ENCODE measurements at places on chromosomes 7 and 10. TPM values are rescaled to one million over a fixed set of nuclear protein-coding genes. Genes with fewer than 3 reads are reported as not detected.

The WDFY4 gene
- total RNA-seq, result not detected

The GRM3 gene
- total RNA-seq, result not detected

The MEOX2 gene
- under 0.01 TPM for total RNA-seq

The GPR26 gene
- not detected for total RNA-seq

The GRID2IP gene
- total RNA-seq, result not detected

DNA sequence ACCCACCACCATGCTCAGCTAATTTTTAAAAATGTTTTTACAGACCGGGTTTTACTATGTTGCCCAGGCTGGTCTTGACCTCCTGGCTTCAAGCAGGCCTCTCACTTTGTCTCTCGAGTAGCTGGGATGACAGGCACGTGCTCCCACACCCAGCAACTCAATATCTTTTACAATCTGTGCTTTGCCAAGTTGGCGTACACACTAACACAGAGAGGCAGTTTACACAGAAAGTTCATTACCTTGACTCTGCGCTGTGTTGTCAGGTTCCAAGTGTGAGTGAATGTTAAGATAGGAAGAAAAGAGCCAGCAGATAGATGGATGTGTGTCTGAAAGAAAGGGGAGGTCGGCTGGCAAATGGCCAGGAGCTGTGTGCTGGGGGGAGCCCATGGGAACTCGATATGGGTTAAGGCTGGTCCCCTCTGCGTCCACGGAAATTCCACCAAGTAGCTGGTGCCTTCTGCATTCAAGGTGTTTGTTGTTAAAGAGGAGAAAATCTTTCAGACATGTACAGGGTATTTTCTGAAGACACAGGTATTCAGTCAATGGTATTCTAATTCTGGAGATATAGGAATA, 299.8 kb downstream of the CAMK1D start:
- H3K27me3 ChIP-seq, result peaks cover 7% of the 10 kb centered on the region
- no peaks in the 10 kb centered on the region for H3K4me1 ChIP-seq
- no peak overlapping the region for H3K4me3 ChIP-seq
- H3K36me3 ChIP-seq, result no peaks in the 10 kb centered on the region
- no peak for DNase-seq
- H3K27ac ChIP-seq, result no peak overlapping the region

- H3K4me3 ChIP-seq, result no peak overlapping the region
- no peaks in the 10 kb centered on the region for H3K36me3 ChIP-seq
- no peaks in the 10 kb centered on the region for H3K4me1 ChIP-seq
- no peaks in the 10 kb centered on the region for H3K27me3 ChIP-seq
- DNase-seq, result no peak
- H3K27ac ChIP-seq, result no peak overlapping the region
Measured at GRCh38 chr7:148261996-148262688, 328.4 kb upstream of the C7orf33 start.

DNA sequence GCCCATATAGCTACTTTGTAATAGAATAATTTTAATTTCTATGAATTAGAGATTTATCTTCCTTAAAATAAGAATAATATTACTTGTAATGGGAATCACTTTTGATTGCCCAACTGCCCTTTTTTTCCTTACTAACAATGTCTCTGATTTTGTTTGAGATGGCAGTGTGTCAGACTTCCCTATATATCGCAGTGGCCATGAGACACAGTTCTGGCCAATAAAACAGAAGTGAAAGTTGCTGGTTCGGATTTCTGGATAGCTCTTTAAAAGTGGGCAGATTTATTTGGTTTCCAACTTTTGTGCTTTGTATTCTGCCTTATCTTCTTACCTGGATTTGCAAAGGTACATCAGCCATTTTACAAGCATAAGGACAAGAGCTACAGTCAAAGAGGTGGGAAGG, 170.2 kb downstream of the PPP1R17 start:
- no peaks in the 10 kb centered on the region for H3K4me1 ChIP-seq
- no peak overlapping the region for H3K27ac ChIP-seq
- no peaks in the 10 kb centered on the region for H3K36me3 ChIP-seq

DNA sequence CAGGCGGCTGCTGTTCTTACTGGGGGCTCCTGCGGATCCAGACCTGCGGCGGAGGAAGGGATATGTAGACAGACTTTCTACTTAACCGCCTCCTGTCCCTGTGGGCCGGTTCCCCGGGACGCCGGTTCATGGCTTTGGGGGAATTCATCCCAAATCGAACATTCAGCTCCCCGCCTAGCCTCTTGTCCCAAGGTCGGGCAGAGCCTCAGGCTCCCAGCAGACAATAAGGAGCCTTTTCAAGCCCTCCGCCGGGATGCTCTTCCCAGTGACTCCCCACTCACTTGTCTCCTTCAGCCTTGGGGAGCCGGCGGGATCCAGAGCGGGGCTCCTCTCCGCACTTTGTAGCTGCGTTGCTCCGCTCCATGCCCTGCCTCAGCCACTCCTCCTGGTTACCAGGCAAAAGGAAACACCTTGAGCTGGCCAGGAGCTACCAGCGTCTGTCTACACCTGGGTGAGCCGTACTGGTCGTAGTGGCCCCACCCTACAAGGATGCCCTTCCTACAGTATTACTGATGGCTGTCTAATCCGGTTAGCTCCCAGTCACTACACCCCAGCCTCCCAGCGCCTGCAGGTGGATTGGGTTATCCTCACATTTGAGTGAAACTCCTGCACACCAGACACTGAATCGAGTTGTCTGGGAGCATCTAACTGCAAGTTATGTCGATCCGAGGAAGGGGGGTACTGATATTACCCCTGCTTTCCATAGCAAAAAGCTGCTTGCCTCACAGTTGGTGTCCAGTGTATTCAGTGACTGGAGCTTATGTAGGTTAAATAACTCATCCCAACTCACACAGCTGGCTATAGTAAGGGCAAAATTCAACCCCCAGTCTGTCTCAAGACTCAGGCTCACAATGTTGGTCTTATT, at the start of gene C10orf95:
Gene C10orf95 (minus strand): TSS at position 439 of the 865 bp plus-strand sequence. CDS start 450 bp downstream, outside the sequence.
- no peaks in the 10 kb centered on the region for H3K27me3 ChIP-seq
- H3K36me3 ChIP-seq, result no peaks in the 10 kb centered on the region
- no peak for DNase-seq
- H3K4me3 ChIP-seq, result peak within 1 kb of the TSS; percentile 66
- H3K27ac ChIP-seq, result no peak within 1 kb of the TSS

- no peak for DNase-seq
- H3K27ac ChIP-seq, result no peak overlapping the region
- no peaks in the 10 kb centered on the region for H3K27me3 ChIP-seq
- H3K4me1 ChIP-seq, result peaks cover 6% of the 10 kb centered on the region
Measured at GRCh38 chr7:143914938-143915652, 13.1 kb upstream of the TCAF1 start.

GRCh38 chr7:28479507-28479947, 67.2 kb downstream of the CREB5 start:
- no peak overlapping the region for H3K4me3 ChIP-seq
- no peaks in the 10 kb centered on the region for H3K27me3 ChIP-seq
- no peak overlapping the region for H3K27ac ChIP-seq

DNA sequence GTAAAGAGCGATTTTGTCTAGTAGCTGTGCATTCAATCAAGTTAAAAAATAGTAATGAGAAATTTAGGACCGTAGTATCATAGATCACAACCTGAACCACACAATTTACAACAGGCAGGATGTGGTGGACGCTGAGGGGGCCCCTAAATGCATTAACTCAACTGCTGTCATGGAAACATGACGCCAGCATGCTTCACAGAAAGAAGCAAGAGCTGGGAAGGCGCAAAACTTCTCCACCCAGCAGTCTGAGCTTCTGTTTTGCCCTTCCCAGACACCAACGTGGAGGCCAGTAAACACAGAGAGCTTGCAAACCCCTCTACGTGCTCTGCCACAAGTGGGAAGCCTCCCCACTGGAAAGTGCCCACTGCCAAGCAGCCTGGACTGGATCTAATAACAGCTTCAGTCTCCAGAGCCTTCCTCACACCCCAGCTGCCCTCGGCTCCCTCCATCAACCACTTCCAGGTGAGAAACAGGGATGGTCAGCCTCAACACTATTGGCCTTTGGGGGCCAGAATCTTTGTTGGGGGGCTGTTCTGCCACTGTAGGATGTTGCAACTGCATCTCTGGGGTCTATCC, 151.8 kb downstream of the SFMBT2 start:
- H3K4me3 ChIP-seq, result no peak overlapping the region
- H3K36me3 ChIP-seq, result no peaks in the 10 kb centered on the region
- H3K27me3 ChIP-seq, result no peaks in the 10 kb centered on the region
- H3K4me1 ChIP-seq, result peaks cover 6% of the 10 kb centered on the region
- H3K27ac ChIP-seq, result no peak overlapping the region

GRCh38 chr7:149833495-149834130, 4.6 kb upstream of the ZNF862 start:
- DNase-seq, result no peak
- no peaks in the 10 kb centered on the region for H3K4me1 ChIP-seq
- H3K4me3 ChIP-seq, result no peak overlapping the region
- no peaks in the 10 kb centered on the region for H3K36me3 ChIP-seq

- H3K27ac ChIP-seq, result no peak overlapping the region
- H3K27me3 ChIP-seq, result no peaks in the 10 kb centered on the region
- H3K4me3 ChIP-seq, result no peak overlapping the region
- DNase-seq, result no peak
Measured at GRCh38 chr10:53006663-53007526, 234.3 kb upstream of the MBL2 start.

- peaks cover 4% of the 10 kb centered on the region for H3K4me1 ChIP-seq
- H3K36me3 ChIP-seq, result no peaks in the 10 kb centered on the region
- peak overlapping the region; percentile 42 for H3K4me3 ChIP-seq
- H3K27ac ChIP-seq, result no peak overlapping the region
- no peak for DNase-seq
- peaks cover 3% of the 10 kb centered on the region for H3K27me3 ChIP-seq
Measured at GRCh38 chr10:127907411-127908105, 655 bp downstream of the PTPRE start.

GRCh38 chr7:94368371-94368791, 26.3 kb upstream of the COL1A2 start:
- H3K4me1 ChIP-seq, result peaks cover 12% of the 10 kb centered on the region
- H3K27ac ChIP-seq, result peak overlapping the region; percentile 54
- no peaks in the 10 kb centered on the region for H3K27me3 ChIP-seq

DNA sequence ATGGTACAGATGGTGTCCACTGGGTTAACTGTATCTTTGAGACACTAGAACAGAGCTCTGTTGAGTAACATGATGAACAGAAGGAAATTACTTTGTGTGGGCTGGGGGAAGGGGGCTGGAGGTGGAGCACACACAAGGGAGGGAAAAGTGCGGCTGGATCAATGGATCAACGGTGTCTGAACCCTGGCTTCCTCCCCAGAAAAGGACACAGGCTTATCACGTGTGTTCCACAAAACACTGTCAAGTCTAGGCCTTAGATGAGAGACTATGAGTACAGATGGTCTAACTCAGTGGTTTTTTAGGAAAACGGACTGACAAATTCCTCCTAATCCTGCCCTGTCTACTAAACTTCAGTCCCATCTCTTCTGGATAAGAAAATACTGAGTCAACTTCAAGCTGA, 27.8 kb downstream of the HSPB1 start:
- H3K36me3 ChIP-seq, result peaks cover 43% of the 10 kb centered on the region
- no peak overlapping the region for H3K4me3 ChIP-seq
- DNase-seq, result no peak
- H3K27ac ChIP-seq, result no peak overlapping the region
- H3K4me1 ChIP-seq, result peaks cover 10% of the 10 kb centered on the region
- no peaks in the 10 kb centered on the region for H3K27me3 ChIP-seq

GRCh38 chr10:43888586-43888985, 239.9 kb upstream of the ZNF32 start:
- no peaks in the 10 kb centered on the region for H3K27me3 ChIP-seq
- no peak overlapping the region for H3K4me3 ChIP-seq
- H3K36me3 ChIP-seq, result no peaks in the 10 kb centered on the region
- peaks cover 19% of the 10 kb centered on the region for H3K4me1 ChIP-seq

DNA sequence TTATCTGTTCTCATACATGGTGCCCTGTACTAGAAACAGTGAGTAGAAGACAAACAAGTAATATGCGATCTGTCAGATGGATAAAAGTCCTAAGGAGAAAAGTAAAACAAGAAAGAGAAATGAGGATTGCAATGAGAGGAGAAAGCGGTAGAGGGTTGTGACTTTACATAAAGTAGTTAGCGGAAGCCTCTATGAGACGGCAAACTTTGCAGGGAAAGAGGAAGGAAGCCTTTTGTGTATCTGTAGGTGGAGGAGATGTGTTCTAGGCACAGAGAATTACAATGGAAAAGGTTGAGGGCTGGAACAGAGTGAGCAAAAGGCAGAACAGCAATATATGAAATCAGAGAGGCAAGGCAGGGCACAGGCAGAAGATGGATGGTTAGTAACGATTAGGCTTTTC, 150.4 kb upstream of the SEMA3E start:
- no peaks in the 10 kb centered on the region for H3K36me3 ChIP-seq
- H3K4me3 ChIP-seq, result no peak overlapping the region
- no peaks in the 10 kb centered on the region for H3K27me3 ChIP-seq
- H3K27ac ChIP-seq, result no peak overlapping the region

GRCh38 chr7:100895956-100896731, 456 bp upstream of the ACHE start:
- no peak overlapping the region for H3K4me3 ChIP-seq
- no peak overlapping the region for H3K27ac ChIP-seq
- H3K4me1 ChIP-seq, result peaks cover under 1% of the 10 kb centered on the region

DNA sequence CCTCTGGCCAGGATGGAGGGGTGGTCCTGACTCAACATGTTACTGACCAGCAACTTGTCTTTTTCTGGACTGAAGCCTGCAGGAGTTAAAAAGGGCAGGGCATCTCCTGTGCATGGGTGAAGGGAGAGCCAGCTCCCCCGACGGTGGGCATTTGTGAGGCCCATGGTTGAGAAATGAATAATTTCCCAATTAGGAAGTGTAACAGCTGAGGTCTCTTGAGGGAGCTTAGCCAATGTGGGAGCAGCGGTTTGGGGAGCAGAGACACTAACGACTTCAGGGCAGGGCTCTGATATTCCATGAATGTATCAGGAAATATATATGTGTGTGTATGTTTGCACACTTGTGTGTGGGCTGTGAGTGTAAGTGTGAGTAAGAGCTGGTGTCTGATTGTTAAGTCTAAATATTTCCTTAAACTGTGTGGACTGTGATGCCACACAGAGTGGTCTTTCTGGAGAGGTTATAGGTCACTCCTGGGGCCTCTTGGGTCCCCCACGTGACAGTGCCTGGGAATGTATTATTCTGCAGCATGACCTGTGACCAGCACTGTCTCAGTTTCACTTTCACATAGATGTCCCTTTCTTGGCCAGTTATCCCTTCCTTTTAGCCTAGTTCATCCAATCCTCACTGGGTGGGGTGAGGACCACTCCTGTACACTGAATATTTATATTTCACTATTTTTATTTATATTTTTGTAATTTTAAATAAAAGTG, 6.0 kb downstream of the PLAU start:
- H3K36me3 ChIP-seq, result peaks cover 53% of the 10 kb centered on the region
- DNase-seq, result peak; percentile 43
- H3K4me1 ChIP-seq, result peaks cover 19% of the 10 kb centered on the region
- H3K4me3 ChIP-seq, result no peak overlapping the region
- no peaks in the 10 kb centered on the region for H3K27me3 ChIP-seq
- H3K27ac ChIP-seq, result peak overlapping the region; percentile 0

GRCh38 chr10:310976-311639, 175.9 kb downstream of the ZMYND11 start:
- peaks cover 28% of the 10 kb centered on the region for H3K36me3 ChIP-seq
- H3K27ac ChIP-seq, result no peak overlapping the region
- H3K27me3 ChIP-seq, result no peaks in the 10 kb centered on the region
- H3K4me3 ChIP-seq, result no peak overlapping the region
- DNase-seq, result peak; percentile 56

All from IMR-90 (cell line).